ENCODE measurements at places on chromosomes 7 and 10. TPM values are rescaled to one million over a fixed set of nuclear protein-coding genes. Genes with fewer than 3 reads are reported as not detected.

The AKR1D1 gene
- not detected for total RNA-seq

The LIPF gene
- not detected for total RNA-seq

The AGAP9 gene
- 5.6 TPM for total RNA-seq

The LHPP gene
- 21.0 TPM for total RNA-seq

DNA sequence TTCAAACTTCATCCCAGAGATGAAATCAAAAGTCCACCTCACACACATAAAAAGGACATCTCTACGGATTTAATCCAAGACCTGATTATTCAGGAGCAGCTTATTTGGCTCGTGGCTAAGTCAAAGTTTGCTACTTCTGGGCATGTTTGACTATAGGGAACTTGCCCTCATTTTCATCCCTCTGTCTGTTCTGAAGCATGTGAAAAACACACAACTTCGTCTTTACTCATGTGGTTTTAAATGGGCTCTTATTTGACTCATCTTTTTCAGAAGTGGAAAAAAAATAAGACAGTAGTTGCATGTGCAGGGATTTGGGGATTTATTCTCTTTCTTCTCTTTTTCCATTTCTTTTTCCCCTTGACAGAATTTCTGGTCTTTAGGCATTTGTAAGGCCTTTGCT lies 295.9 kb downstream of the TFEC start:
- H3K27ac ChIP-seq, result no peak overlapping the region
- H3K4me1 ChIP-seq, result no peaks in the 10 kb centered on the region
- H3K27me3 ChIP-seq, result no peaks in the 10 kb centered on the region
- H3K36me3 ChIP-seq, result no peaks in the 10 kb centered on the region
- no peak for DNase-seq
- H3K4me3 ChIP-seq, result no peak overlapping the region

DNA sequence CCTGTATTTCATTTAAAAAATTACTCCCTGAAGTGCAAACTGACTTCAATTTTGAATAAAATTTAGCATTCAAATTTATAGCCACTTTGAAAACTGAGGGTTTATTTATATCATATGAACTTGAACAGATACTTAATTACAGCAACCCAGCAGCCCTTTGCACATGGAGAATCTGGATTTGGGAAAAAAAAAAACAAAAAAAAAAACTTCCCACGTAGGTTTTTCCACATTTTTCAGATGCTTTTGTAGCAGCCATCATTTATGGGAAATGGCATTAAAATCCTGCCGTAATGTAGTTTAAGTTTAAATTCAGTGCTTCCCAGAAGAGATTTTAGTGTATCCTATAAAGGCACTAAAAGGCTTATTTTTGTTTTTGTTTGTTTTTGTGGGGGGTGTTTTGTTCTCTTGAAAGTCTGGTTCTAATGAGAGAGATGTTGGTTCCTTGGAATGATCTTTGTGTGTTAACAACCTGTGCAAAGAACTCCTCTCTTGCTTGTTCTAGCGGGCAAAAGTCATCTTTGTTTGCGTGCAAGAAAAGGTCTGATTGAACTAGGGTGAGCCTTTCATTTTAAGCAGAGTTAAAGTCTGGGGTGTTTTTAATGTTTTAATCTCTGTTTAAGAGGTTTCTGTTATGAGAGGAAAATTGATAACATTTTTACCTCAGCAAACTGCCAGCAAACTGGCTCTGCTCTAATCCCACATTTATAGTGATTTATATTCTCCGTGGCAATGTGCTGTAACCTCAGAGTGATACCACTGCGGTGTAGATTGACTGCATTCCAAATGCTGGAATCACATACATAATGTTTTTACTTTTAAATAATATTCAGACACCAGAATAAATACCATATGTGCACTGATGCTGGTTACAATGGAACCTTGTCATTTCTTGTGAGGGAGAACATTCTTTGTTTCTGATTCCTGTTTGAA lies 105.5 kb downstream of the WNT2 start:
- no peak for DNase-seq
- H3K4me3 ChIP-seq, result no peak overlapping the region
- no peaks in the 10 kb centered on the region for H3K27me3 ChIP-seq
- H3K27ac ChIP-seq, result no peak overlapping the region

DNA sequence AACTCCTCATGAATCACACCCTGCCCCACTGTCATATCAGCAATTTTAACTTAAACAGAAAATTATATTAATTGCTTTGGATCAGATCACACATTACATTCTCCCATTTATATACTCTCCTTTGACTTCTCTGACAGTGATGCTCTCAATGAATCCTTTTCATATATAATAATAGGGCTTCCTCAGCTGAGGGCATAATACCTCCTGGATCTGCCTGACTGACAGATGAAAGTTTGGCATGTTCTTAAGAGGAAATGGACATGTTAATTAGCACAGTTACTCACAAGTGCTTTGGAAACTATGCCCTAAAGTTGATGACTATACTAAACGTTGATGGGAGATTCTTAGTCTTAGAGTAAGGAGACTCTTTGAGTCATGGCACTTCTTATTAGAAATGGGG lies 478.2 kb upstream of the LRRN3 start:
- H3K4me3 ChIP-seq, result no peak overlapping the region
- DNase-seq, result no peak
- H3K27me3 ChIP-seq, result no peaks in the 10 kb centered on the region
- H3K4me1 ChIP-seq, result no peaks in the 10 kb centered on the region
- no peaks in the 10 kb centered on the region for H3K36me3 ChIP-seq

DNA sequence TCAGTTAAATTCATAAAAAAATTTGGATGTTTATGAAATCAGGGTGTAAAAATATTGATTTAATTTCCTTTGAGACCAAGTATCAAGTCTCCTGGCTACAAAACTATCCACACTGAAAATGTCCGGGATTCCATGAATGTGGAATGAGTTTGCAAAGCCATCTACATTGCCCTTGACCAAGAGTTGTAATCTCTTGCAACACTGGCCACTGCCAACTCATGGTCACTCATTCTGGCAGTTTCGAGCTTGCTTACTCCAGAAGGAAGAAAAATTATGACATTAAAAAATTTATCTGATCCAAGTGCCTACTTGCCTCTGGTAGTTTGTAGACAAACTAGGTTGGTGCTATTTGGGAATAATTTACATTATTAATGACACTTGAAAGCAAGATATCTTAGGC lies 84.2 kb downstream of the NPY start:
- H3K36me3 ChIP-seq, result no peaks in the 10 kb centered on the region
- H3K4me3 ChIP-seq, result no peak overlapping the region

DNA sequence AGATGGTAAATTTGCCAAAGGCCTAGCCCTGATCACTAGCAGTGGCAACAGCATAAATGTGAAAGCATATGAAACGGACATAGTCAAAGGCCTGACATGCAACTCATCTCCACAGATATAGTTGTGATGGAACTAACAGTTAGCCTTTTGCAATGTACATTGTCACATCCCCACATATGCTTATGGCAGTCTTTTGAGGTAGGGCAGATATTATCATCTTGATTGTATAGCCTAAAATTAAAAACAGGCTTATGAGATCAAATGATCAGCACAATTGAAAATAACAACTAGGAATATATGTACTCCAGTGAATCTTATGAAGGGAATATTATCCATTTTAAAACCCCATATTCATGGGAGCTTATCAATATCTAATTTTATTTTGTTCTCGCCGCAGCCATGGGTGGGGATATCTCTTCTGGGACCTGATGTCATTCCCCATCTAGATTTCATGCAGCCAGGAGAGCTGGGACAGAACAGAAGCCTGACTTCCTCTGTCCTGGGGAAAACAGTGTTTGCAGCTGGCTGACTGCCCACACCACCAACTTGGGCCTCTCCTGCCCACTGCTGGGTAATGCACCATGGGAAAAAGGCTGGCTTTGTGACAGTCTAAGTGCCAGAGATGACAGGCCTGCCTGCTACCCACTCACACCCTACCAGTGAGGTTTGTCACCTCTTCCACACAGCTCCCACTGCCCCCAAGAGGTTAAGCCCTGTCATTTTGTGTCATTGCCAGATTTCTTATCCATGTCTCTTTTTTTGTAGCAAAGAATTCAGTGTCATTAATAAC lies 180.2 kb upstream of the FZD1 start:
- no peaks in the 10 kb centered on the region for H3K27me3 ChIP-seq
- H3K36me3 ChIP-seq, result no peaks in the 10 kb centered on the region
- DNase-seq, result no peak
- no peak overlapping the region for H3K27ac ChIP-seq
- H3K4me3 ChIP-seq, result no peak overlapping the region
- H3K4me1 ChIP-seq, result no peaks in the 10 kb centered on the region

All from esophagus squamous epithelium (tissue), 5 donors.